Fibroblast of skin of left quadriceps (primary cell): ENCODE measurements at places on chromosomes 3 and 15.

- no peak for DNase-seq
Observed at GRCh38 chr3:56192001-56192400, 276.3 kb downstream of the ERC2 start.

GRCh38 chr15:81785181-81785580, 260.6 kb downstream of the MEX3B start:
- no peak for DNase-seq

GRCh38 chr15:39963786-39964185, 29.9 kb downstream of the EIF2AK4 start:
- peak; percentile 84 for DNase-seq

- DNase-seq, result no peak
Observed at GRCh38 chr15:73385205-73385604, 16.4 kb upstream of the HCN4 start.

GRCh38 chr3:186511245-186511644, 32.9 kb downstream of the CRYGS start:
- no peak for DNase-seq

GRCh38 chr3:102329561-102329960, 105.3 kb upstream of the ZPLD1 start:
- DNase-seq, result no peak

- DNase-seq, result peak; percentile 70
Observed at GRCh38 chr15:48925714-48926223, 38.0 kb downstream of the SHC4 start.

- DNase-seq, result no peak
Observed at GRCh38 chr3:107894998-107895397, 195.8 kb downstream of the CD47 start.

GRCh38 chr3:184322731-184323487, 8.5 kb downstream of the EIF4G1 start:
- no peak for DNase-seq

DNA sequence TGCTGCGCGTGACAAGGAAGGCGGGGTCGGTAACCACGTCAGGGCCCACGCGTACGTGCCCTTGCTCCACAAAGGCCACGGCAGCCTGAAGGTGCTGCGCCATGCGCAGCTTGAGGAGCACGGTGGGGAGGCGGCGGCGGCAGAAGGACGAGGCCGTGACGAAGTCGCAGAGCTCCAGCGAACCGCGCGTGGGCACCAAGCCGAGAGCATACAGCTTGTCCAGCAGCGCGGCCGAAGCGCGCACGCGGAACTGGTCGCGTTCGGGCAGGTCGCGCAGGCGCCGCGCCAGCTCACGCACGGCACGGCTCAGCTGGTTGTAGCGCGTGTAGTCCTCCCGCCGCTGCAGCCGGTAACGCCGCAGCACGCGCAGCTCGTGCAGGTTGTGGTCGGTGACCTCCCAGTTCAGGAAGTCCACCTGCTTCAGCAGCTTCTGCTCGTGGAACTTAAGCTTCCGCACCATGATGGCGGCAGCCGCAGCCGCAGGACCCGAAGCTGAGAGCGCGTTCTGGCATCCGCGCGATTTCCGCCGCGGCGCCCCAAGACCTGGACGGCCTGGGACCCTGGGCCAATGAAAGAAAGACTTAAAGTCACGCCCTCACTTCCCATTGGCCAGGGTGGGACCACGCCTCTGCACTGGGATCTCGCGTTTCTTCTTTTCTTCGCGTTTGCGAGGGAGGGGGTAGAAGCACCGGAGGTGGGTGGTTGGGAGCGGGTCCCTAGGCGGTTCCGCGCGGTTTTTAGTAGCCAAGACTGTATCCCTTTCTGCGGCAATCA, at the start of gene IMP3:
TSS of gene IMP3 (minus strand) at position 516 of the 774 bp plus-strand sequence. CDS start at position 460, 56 bp downstream.
- peak; percentile 94 for DNase-seq

DNA sequence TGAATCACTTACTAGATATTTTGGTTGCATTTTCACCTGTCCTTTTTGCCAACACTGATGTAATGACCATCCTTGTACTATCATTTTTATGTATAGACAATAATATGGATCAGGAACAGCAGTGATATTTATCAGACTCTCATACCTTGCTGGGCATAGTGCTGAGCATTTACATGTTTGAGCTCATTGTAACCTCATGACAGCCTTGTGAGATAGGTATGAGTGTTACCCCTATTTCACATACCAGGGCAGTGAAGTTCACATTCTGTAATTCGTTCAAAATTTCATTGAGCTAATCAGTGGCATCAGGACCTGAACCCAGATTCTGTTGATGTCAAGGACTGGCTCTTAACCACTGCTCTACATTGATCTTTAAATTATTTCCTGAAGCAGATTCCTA, 221.5 kb upstream of the TBL1XR1 start:
- no peak for DNase-seq

- DNase-seq, result no peak
Observed at GRCh38 chr3:61420136-61420759, 141.1 kb upstream of the PTPRG start.

- no peak for DNase-seq
Observed at GRCh38 chr3:98903705-98904481, 2.4 kb upstream of the DCBLD2 start.

DNA sequence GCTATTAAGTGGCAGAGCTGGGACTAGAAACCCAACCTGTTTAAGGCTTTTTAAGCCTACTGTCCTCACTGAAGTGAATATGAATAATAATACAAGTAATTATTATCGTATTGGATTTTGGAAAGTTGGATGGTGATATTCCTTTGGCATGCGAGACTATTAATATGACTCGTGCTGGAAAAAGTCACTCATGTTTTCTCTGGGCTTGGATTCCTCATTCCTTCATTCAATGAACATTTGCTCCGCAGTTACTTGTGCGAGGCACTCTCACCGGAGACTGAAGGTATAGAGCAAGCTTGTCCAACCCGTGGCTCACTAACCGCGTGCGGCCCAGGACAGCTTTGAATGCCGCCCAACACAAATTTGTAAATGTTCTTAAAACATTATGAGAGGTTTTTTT, 694 bp downstream of the PLAAT1 start:
- no peak for DNase-seq

DNA sequence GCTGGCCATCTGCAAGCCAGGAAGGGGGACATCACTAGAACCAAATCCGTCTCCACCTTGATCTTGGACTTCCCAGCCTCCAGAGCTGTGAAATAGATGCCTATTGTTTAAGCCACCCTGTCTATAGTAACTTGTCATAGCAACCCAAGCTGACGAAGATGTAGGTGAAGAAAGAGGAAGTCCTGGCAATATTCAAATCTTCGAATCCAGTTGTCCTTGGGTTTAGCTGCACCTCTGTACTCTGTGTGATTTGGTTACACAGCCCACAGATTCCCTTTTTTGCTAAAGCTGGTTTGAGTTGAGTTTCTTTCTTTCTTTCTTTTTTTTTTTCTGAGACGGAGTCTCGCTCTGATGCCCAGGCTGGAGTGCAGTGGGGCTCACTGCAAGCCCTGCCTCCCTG, 68.0 kb upstream of the XCR1 start:
- DNase-seq, result no peak

DNA sequence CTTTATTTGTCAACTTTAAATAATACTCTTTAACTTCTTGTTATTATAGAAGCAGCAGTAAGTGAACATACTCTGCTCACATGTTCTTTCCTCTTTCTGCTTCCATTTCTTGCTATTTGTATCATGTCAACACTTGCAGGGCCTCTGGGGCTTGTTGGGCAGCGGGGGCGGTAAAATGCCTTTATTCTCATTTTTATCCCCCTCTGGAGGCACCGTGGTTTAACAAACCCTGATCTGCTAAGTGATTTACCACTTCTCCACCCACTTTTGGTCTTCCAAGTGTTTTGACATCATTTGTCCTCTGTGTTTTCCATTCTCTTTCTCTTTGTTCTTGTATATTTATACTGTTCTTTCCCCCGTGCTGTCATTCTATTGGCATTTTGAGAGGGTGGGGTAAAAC, 33.9 kb downstream of the SCN10A start:
- DNase-seq, result no peak
